Cerebellar nuclear complex (tissue), 1 donor: ENCODE measurements at places on chromosomes 11 and 22.

DNA sequence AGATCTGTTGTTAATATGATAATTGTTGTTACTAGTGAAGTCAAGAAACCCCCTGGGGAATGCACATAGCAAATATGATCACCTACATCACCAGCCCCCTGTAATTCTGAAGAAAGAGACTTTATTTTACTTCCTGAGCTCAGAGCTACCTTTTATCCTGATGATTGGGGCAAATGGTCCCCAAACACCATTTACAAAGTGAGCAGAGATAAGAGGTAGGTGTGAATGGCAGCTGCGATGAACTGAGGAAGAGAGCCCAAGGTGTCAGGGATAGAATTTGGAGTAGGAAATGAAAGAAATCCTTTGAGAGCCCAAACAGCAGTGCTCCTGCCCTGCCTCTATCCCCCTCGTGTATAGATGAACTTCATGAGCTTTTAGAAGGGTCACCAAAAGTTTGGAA, 69.1 kb downstream of the TENM4 start:
- DNase-seq: no peak

DNA sequence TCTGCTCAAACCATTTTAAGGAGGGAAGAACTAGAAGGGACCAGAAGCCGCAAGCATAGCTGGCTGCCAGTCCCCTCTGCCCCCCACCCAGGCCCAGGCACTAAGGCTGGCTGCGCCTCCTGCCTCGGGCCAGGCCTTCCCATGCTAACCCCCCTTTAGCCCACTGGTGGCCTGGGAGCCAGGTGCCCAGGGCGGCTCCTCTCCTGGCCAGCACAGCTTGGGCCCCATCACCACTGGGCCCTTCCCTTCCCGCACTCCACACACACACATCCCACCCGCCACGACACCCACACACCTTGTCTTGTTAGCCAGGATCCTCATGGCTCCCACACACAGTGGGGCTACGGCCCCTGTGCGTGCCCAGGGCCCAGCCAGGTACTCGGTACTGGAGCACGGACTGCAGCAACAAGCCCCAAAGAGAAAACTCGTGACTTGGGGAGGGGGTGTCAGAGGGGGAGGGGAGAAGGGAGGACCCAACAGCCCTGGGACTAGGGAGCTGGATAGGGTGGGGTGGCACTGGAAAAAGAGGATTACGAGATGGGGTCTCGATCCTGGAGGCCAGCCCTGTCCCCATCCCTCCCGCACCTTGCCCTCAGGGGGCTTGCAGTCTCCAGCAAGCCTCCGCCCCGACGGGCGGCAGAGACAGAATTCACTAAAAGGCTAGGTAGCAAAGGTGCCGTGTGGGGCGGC, 16.0 kb downstream of the BCL9L start:
- no peak for DNase-seq

GRCh38 chr11:78344676-78345075, 72.9 kb downstream of the GAB2 start:
- no peak for DNase-seq

- no peak for DNase-seq
Measured at GRCh38 chr22:19448739-19449421, 1.4 kb upstream of the C22orf39 start.
